Posterior vena cava (tissue), 2 donors: ENCODE measurements at places on chromosomes 12 and 14.
A peak's percentile ranks its signal among the peaks of the same experiment; 100 is the strongest.

GRCh38 chr14:44889595-44890471 lies 71.9 kb downstream of the KLHL28 start:
- no peak for DNase-seq

GRCh38 chr12:42090899-42091298 lies 53.8 kb downstream of the GXYLT1 start:
- DNase-seq = no peak

DNA sequence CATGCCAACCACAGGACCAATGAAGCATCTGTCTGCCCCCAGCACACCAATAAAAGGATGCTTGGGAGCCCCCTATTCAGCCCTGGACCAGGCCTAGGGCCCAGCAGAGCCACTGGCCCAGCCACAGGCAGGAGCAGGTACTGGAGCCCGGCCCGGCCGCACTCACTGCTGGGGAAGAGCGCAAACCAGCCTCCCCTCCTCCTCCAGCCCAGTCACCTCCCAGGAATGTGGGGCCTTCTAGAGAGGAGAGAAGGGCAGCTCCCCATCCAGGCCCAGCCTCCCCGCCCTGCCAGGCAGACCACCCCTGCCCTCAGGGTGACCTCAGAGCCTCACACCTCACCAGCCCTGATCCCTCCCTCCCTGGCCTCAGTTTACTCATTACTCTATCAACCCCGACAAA lies 56.2 kb downstream of the CCNK start:
- DNase-seq = no peak

- no peak for DNase-seq
Observed at GRCh38 chr12:100987552-100988521, 193.3 kb downstream of the ANO4 start.

- peak; percentile 91 for DNase-seq
Observed at GRCh38 chr14:22836301-22837113, at the start of gene MMP14. Gene MMP14 (plus strand): TSS chr14:22836585. CDS start chr14:22836818, 233 bp downstream.

DNA sequence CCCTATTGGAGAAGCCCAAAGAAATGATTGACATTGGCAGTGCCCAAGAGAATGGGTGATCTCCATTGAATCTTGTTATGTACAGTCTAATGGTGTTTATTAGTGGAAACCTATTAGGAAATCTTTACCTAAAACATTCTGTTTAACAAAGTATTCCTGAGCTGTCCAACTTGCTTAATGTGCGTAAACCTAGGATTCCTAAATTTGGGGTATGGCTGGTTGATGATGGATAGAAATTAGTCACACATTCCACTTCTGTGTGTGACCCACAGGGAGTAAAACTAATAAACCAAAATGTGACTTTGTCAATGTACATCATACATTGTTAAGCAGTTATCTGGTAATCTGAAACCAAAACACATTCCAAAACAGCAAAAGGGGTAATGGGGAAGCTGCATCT lies 761.3 kb downstream of the FSCB start:
- DNase-seq = no peak

- no peak for DNase-seq
Observed at GRCh38 chr12:11794751-11795150, 145.3 kb downstream of the ETV6 start.

DNA sequence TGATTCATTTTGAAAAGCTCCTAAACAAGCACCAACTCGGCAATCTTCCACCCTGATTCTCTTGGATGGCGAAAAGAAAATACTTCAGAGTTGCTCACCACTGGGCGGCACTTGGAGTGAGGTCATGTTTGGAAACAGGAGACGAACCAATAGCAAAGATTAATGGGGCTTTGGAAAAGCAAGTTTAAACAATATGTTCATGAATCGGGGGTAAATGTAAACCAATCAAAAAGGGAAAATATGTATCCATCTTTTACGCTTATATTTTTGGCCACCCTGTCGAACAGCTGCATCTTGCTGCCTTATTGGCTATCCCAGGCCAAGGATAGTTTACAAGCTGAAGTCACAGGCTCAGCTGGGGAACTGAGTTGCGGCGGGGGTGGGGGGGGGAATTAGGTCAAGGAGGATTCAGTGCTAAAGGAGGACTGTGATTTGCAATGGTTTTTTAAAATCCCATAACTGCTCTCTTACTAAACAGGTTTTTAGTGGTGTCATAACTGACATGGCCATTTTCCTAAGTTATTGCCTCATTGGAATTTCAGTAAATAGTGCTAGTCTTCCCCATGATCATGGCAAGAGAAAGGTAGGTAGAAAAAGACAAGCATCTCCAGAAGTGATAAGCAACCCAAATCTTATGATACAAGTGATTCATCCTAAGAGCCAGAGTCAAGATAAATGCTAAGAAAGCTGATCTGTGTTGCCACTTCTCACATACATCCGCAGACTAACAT lies 210.6 kb downstream of the PHLDA1 start:
- peak; percentile 81 for DNase-seq

GRCh38 chr12:26612203-26612602 lies 220.8 kb downstream of the ITPR2 start:
- no peak for DNase-seq

- DNase-seq = peak; percentile 91
Observed at GRCh38 chr14:68780358-68781160, 12.3 kb downstream of the ZFP36L1 start.

GRCh38 chr14:89540830-89541470 lies 123.9 kb upstream of the FOXN3 start:
- DNase-seq = no peak

GRCh38 chr12:11477110-11477509 lies 81.7 kb upstream of the PRB2 start:
- DNase-seq = no peak

DNA sequence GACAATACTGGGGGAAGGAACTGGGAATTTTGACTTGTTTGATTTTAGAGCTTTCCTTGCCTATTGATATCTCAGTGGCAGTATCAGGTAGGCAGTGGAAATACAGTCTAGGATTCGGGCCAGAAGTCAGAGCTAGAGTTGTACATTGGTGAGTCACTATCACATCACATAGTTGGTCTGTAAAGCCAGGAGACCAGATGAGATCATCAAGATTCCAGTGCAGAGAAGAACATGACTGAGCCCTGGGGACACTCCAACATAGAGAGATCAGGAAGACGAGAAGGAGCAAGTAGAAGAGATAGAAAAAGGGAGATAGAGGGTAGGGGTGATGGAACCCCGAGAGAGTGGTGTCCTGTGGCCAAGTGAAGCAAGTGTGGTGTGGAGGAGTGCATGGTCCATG lies 46.6 kb upstream of the NR1H4 start:
- no peak for DNase-seq

DNA sequence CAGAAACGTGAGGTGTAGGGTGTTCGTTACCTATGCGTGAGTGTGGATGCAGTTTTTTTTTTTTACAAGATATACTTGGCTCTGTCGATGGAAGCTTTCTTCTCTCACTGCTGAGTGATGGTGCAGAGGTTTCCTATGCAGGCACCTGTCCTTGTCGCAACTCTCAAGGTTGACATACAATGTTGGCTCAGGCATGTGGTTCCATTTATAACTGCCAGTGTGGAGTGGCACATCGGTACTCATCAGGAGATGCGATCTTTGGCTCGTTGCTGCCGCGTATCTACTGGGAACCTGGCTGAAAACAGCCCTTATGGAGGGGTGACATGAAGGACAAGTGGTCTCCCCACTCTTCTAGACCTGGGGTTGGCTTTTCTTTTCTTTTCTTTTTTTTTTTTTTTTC lies 109.0 kb downstream of the ZNF664 start:
- peak; percentile 37 for DNase-seq

DNA sequence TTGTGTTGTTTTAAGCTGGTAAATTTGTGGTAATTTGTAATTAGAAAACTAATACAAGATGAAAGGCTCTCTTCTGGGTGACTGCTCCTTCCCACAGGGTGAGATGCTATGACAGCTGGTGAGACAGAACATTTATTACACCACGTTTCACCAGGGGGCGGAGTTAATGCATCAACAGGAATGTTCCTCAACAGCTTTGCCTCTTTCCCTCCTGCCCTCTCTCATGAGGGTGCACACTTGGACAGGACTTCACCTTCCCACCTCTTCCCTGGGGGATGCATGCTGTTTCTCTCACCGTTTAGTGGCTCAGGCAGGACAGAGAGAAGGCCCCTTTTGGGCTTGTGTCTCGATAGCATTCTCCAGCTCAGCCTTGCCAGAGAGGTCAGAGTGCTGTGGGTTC lies 13.4 kb upstream of the PPP1R1A start:
- DNase-seq = no peak

DNA sequence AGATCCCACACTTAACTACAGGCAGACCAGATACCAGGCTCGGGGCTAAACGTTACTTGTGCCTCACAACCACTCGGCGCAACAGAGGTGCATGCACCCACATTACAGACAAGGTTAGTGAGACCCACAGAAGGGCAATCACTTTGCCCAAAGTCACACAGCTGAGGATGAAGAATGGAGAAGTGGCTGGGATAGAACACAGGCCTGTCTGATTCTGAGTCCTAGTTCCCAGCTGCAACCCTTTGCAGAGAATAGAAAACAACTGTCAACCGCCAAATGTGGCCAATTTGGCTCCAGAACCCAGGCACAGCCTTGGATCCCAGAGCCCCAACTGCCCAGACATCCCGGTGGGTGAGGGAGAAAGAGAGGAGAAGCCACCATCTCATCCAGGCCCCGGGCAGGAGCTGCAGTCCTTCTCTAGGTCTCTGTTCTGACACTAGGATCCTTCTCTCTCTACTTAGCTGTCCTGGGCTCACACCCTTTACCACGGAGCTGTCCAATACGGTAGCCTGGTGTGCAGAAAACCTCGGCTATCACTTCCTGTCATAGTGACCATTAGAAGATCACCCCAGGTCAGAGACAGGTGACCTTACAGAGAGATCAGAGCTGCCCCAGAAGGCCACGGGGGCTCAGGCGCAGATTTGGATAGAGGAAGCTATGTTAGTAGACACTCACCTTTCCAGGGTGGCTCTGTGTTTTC lies 59.1 kb downstream of the FAM222A start:
- peak; percentile 45 for DNase-seq

- no peak for DNase-seq
Observed at GRCh38 chr12:58313091-58313855, 371.9 kb downstream of the ATP23 start.

DNA sequence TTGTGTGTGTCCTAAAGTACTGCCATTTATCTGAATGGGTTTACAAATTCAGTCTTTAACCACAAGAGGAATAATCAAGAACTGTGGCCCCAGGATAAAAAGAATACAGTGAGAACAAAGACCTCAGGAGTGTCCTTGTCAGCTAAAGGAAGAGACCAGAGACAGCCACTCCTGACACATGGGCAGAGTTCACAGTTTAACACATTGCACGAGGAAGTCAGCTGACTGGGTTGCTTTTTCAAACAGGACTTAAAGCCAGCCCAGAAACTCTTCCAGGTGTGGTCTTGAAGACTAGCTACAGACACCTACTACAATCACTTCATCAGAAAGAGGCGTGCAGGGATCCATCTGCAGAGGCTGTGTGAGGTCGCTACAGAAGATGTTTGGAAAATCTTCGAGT lies 42.8 kb downstream of the GNS start:
- no peak for DNase-seq

DNA sequence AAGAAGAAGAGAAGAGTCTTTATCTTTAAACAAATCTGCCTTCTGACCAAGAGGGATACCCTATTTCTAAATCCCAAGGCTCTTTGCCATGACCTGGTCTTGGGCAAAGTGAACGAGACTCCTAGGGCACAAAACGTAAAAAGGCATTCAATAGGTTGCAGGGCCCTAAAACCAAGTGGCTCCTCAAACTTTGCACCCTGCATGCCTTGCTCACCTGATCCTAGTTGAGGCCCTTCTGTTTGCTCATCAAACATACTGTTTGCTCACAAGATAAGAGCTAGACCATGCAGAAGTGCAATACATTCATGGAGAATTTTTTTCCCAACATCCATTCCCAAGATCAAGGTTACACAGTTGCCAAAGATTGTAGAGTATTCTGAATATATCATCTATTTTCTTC lies 7.9 kb upstream of the PRH1 start:
- DNase-seq = no peak

DNA sequence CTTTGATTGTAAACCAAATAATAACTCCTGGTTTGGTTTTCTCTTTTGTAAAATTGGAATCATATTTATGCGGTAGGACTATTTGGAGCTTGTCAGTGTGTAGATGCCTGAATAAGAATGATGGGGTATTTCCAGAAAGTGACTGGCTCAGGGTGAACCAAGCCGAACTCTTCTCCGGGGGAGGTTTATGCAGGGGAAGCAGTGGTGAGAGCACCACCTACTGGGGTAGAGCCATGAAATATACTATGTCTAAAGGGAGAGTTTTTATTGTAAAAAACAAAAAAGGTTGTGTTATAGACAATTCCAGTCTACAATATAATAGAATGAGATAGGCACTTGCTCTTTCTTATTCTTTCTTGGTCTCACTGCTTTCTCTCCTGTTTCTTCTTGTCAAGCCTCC lies 222.9 kb upstream of the SLC16A7 start:
- no peak for DNase-seq

GRCh38 chr12:65597527-65597926 lies 226.8 kb upstream of the HMGA2 start:
- DNase-seq = no peak

GRCh38 chr14:102882226-102882906 lies 40.1 kb upstream of the AMN start:
- no peak for DNase-seq

GRCh38 chr12:5487948-5488625 lies 56.2 kb downstream of the NTF3 start:
- DNase-seq = no peak

DNA sequence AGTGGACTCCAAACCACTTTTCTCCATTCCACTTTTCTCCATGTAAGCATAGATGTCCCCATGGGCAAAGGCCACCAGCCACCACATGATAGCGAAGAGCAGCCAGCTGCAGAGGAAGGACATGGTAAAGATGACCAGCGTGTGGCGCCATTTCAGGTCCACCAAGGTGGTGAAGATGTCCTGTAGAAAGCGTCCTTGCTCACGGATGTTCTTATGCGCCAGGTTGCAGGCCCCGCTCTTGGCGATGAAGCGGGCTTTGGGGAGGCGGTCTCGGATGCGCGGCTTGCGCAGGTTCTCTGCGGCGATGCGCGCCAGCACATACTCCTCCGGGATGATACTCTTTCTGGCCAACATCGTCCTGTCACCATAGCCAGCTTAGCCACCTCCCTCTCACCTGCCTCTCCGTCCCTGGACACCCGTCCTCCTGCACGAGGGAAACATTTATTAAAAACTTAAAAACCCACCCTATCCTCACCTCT lies 1.2 kb downstream of the KCNJ8 start:
- DNase-seq = peak; percentile 86

- DNase-seq = no peak
Observed at GRCh38 chr12:79661629-79662028, 29.1 kb downstream of the PAWR start.

GRCh38 chr14:105257464-105257863 lies 9.1 kb downstream of the BTBD6 start:
- peak; percentile 68 for DNase-seq

GRCh38 chr14:59342516-59343484 lies 122.4 kb downstream of the GPR135 start:
- no peak for DNase-seq

- DNase-seq = no peak
Observed at GRCh38 chr12:27336282-27336653, 3.6 kb downstream of the BMAL2 start.

DNA sequence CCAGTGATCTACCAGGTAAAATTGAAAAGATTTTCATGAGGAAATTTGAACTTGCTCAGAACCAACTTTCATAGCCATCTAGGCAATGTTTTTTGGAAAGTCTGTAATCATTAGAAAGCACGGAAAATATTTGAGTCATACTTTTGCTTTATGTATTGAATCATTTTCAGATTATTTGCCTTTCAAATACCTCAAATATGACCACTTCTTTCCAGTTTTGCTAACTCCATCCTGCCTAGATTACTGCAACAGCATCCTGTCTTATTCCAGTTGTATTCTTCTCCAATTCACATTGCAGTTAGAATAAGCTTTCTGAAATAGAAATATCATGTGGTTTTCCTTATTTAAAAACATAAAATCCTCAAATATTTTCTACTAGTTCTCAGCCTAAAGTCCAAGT lies 239.8 kb upstream of the FAR2 start:
- DNase-seq = no peak
